ENCODE measurements at places on chromosomes 5 and 9.

DNA sequence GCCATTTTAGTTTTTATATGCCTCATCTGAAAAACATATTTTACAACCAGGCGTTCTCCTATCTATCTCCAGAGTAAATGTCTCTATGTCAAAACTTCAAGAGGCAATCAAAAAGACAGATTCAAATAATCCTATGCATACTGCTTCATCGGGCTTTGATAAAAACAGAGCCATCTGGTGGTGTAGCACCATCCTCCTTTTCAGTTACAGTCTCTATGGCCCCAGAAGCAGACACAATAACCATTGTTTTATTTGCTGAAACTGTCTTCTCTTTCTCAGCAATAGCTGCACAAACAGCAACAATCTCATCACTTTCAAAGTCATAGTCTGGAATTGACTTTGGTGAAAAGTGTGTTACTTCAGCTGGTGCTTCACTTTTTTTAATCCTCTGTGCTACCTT lies 36.3 kb downstream of the PTGER4 start:
- no peak for DNase-seq

GRCh38 chr5:40679913-40680681 lies at the start of gene PTGER4:
Gene PTGER4 (plus strand): TSS chr5:40679915. CDS start chr5:40680994, 1,079 bp downstream.
- peak; percentile 28 for DNase-seq

GRCh38 chr9:5336688-5337087 lies 3.0 kb downstream of the RLN1 start:
- DNase-seq, result no peak

GRCh38 chr9:73451003-73451402 lies 299.3 kb downstream of the ANXA1 start:
- no peak for DNase-seq

- no peak for DNase-seq
Observed at GRCh38 chr5:6820851-6821479, 107.7 kb downstream of the TENT4A start.
